ENCODE measurements at places on chromosomes 12 and 14.

- no peak for DNase-seq
Observed at GRCh38 chr14:90665321-90666000, 150.8 kb downstream of the TTC7B start.

GRCh38 chr14:22887260-22887989 is 4.4 kb downstream of the REM2 start:
- peak; percentile 15 for DNase-seq

GRCh38 chr12:110234755-110235154 is 46.3 kb upstream of the ATP2A2 start:
- DNase-seq: no peak

GRCh38 chr14:51019089-51019488 is 74.8 kb upstream of the PYGL start:
- no peak for DNase-seq

DNA sequence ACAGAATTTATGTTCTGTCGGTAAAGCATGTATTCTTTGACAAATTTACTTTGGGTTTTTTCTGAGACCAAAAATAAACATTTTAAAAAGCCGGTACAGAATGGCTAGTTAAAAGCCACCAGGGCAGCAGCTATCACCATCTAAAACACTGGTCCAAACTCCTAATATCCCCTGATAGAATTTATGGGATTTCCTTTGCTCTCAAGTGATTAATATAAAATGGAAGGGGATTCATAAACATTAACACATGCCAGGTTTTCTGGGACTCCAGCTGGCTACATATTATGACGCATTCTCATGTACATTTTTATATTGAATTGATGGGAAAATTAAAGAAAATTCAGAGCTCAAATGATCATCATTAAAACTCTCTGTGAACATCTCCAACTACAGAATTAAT is 640.8 kb downstream of the C12orf50 start:
- no peak for DNase-seq

Data from activated naive CD8-positive, alpha-beta T cell treated with anti-CD3 and anti-CD28 coated beads, Interleukin-2, amount 50 U/mL, for 24 hours (primary cell).